ENCODE measurements at places on chromosomes 3 and 15.

GRCh38 chr3:29202378-29202777, 78.5 kb upstream of the RBMS3 start:
- no peak for DNase-seq

DNA sequence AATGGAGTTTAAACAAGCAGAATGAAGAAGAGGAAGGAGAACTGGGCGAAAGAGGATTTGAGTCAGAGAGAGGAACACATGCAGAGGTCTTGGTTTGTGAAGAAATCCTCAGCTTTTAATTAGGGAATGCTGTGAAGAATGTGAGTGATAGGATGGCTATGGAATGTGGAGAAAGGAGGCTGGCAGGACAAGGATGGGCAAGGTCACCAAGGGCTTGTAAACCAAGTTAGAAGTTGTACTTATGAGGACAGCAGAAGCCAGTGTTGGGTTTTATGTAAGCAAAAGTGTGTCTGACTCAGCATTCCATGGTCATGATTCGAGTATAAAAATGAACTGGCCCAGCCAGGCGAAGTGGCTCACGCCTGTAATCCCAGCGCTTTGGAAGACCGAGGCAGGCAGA, 60.0 kb upstream of the IL12A start:
- DNase-seq = no peak

- DNase-seq = no peak
These were observed 533.2 kb downstream of the GRM7 start for GRCh38 chr3:7393944-7394605.

DNA sequence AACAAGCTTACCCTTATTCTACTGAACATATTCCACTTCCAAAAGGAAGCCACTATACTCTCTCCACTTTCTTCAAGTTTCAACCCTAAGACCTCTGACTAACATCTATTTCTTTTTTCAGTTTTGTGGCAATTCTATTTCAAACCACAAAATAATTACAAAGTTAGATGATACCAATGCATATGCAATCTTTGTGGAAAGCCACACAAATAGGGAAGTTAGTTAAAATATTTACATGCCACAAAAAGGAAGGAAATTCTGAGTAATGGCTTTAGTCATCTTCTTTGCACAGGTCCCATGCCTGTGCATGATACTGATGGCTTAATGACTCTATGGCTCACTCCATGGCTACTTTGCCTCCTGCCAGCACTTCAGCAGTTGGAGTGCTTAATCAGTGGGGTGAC, 57.0 kb upstream of the MCTP2 start:
- no peak for DNase-seq

- DNase-seq = no peak
These were observed 109.4 kb downstream of the LRTM1 start for GRCh38 chr3:54818486-54818885.

GRCh38 chr15:73022161-73022560, 30.1 kb upstream of the NEO1 start:
- no peak for DNase-seq

DNA sequence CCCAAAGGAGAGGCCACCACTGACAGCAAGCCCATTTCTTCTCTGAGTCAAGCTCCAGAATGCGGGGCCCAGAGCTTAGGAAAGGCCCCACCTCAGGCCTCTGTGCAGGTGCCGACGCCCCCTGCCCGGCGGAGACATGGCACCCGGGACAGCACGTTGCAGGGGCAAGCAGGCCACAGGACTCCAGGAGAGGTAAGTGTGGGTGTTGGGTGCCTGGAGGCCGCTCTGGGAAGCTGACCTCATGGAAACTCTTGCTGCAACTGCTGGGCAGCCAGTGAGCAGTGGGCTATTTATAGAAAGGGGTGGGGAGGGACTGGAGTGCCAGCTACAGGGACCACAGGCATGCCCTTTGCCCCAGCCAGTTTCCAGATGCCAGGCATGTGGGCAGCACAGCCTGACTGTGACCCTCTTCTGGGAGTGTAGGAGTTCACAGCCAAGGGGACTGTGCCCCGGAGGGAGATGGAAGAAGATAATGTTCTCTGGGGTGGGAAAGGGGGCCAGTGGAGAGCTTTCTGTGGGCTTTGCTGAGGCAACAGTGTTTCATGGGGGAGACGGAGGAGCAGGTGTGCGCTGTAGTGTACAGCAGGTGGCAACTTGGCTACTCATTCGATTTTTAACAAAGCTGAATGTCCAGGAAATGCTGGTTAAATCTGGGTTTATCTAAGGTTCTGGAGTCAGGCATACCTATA, 23.7 kb downstream of the ALPK3 start:
- DNase-seq = peak; percentile 38

GRCh38 chr3:136678981-136679380, 73.2 kb downstream of the STAG1 start:
- DNase-seq = no peak

- peak; percentile 65 for DNase-seq
These were observed 14.4 kb downstream of the RARB start for GRCh38 chr3:25442486-25442885.

DNA sequence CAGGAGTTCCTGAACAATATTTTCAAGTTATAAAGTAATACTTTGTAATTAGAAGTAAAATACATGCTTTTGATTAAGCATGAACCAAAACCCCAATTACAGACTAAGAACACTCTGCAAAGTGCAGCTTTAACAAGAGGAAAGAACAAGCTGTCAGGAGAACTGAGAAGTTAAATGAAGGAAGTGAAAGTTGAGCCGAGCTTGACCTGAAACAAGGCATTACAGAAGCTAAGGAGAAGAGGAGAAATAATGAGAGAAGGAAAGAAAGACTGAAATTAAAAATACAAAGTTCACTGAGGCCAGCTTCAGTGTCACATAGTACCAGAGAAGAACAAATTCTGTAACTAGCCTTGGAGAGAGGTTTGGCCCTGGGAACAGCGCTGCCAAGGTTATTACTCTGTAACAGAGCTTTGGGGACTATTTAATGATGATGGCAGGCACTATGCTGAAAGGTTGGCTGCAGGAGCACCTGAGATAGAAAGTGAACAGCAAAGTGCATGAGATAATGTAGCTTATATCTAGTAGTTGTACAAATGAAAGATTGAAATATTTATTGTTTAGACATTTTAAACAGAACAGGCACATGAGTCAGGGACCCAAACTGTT, 241.9 kb upstream of the PEX5L start:
- DNase-seq = no peak

GRCh38 chr3:80983753-80984152, 777.7 kb downstream of the GBE1 start:
- DNase-seq = no peak

DNA sequence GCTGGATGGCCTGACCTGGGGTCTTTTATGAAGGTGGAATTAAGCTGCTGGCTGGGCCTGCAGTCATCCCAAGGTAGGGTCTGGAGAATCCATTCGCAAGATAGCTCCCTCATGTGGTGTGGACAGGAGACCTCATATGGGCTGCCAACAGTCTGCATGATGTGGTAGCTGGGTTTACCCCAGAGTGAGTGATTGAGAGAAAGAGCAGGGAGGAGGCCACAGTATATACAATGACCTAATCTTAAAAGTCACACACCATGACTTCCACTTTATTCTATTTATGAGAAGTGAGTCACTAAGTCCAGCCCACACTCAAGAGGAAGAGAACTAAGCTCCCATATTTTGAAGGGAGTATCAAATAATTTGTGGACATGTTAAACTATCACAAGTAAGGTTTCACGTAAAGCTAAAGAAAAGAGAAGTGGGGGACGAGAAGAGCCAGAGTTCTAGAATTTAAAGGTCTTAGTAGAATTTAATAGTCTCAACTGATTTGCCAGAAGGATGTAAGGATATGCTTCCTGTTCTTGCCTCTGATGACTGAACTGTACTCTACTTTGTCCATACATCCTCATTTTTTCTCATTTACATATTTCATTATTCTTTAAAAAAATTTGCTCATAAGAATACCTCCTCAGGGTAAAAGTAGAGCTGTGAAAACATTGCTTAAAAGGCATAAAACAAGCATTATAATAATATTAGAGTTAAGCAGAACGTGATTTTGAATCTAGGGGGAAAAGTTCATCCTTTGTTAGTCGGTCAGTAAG, 184.4 kb downstream of the PEX5L start:
- no peak for DNase-seq

GRCh38 chr15:73800662-73801345, 47.7 kb upstream of the INSYN1 start:
- DNase-seq = no peak

- no peak for DNase-seq
These were observed 52.6 kb upstream of the CCR2 start for GRCh38 chr3:46301122-46301835.

- DNase-seq = no peak
These were observed 10.2 kb downstream of the BDH1 start for GRCh38 chr3:197545571-197545970.

- peak; percentile 6 for DNase-seq
These were observed at the start of gene MEGF11 for GRCh38 chr15:66253418-66254088. MEGF11 (minus strand) TSS chr15:66253750; CDS start chr15:66128403, 125,347 bp downstream.

DNA sequence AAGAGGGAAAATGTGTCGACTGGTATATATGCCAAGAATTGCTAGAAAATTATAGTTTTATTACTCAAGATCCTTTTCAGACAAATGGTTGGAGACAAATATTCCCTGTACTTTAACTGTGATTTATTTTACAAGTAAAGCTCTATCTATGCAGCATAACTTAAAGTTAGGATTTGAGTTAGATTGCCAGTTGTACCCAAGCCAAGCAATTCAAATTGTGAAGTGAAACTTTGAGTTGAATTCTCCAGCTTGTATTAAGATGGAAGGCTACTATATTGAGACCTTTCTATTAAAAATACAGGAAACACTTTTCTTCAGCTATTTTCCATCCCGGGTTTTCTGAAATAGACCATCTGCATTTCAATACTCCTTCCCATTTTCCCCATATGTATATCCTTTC, 333.1 kb upstream of the RBMS3 start:
- DNase-seq = no peak

GRCh38 chr3:191356631-191357439, 26.5 kb upstream of the UTS2B start:
- DNase-seq = no peak

DNA sequence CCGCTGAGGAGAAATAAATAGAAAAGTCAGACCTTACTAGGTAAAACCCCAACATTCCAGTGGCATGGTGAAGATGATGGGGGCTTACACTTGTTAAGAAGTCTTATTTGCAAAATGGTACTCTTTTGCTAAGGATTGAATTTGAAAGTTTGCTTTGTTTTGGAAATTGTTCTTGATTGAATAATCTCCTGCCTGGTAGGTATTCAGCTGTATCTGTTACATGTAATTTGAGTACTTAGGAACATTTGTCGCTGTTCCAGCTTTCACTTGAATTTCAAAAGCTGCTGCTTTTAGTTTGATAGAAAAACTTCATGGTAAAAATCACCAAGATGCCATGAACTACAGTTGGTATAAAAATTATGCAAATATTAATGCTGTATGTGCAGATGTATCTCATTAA, 44.6 kb downstream of the TFG start:
- DNase-seq = no peak

DNA sequence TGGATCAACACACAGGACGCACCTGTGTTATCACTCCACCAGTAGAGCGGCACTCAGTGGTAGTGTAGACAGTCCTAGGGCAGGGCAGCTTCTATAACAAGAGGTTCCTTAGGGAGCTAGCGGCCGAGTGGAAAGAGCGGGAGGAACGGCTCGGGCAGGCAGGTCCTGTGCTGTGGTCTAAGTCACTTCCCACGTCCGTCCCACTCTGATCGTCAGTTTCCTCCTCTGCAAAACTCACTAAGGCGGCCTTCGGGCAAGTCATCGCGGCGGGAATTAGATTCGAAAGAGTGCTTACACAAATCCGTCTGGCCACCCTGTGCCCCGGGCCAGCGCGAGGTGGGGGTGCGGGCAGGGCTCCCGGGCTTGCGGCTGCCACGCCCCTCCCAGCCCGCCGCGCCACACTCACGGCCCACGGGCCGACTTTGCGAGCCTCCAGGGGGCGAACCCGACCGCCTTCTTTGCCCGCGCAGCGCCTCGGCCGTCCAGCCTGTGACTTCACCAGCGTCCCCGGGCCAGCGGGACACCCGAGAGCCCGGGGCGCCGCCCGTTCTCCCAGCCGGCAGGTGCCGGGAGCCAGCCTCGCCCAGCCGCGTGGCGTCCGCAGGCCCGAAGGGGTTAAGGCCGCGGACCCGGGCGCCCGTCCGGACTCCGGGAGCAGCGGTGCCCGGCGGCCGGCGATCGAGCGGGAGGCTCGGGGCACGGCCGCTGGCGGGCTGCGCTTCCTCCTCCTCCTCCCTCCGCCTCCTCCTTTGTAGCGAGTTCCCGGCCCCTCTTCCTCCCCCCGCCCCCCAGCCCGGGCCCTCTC, 416 bp upstream of the CORO2B start:
- DNase-seq = peak; percentile 38

- DNase-seq = no peak
These were observed 279.0 kb downstream of the RBMS3 start for GRCh38 chr3:29559741-29560465.

DNA sequence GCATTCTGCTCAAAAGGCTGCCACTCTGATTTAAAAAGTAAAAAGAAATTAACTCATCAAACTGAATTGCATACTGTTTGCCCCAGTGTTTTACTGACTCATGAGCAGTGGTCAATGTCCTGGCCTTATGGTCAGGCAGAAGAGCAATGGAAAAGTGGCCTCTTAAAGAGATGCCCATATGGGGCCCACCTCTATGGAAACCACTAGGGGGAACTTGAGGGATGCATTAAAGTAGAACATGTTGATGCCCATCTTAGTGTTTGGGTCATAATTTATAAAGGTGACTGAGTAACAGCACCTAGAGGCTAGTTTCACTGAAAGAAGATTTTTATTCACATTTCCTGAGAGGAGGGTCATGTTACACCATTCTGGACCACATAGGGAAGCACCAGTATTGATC, 66.5 kb upstream of the RNU6-1 start:
- no peak for DNase-seq

GRCh38 chr15:95868450-95868849, 462.1 kb upstream of the NR2F2 start:
- no peak for DNase-seq

DNA sequence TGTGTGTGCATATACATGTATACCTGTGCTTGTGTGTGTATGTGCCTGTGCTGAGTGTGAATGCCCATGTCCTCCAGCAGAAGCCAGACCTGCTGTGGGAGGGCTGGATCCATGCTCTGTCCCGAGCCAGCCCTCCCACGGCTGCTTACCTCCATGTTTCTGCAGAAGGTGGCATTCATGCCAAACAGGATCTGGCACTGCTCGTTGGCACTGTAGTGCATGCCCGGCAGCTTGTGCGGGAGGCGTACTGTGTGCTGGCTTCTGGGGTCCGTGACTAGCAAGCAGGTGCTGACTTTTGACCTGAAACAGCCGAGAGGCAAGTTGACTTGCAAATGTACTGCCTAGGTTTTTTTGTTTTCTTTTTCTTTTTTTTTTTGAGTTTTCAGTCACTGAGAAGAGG, 189.3 kb downstream of the ADAMTS17 start:
- no peak for DNase-seq

- no peak for DNase-seq
These were observed 130.8 kb upstream of the CCNL1 start for GRCh38 chr3:157290766-157291165.
